ENCODE measurements at places on chromosomes 3 and 15.
A peak's percentile ranks its signal among the peaks of the same experiment; 100 is the strongest.

- no peak for DNase-seq
These were observed 589.2 kb downstream of the ROBO1 start for GRCh38 chr3:79178471-79179180.

DNA sequence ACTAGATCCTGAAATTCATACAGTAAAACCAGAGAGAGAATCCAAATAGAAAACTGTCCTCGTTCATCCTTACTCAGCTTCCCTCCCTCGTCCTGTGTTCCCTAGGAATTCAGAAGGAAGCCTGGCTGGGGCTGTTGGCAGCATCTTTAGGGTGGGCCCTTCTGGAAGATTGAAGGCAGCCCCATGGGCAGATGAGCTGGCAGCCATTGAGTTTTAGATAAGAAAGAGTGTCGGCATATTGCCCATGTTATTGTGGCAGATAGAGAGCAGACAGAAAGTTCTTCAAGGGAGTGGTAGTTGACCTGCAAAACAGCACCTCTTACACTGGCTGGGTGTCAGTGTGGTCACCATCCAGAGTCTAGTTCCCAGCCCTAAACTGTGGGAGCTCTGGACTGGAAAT, 23.5 kb downstream of the TMOD2 start:
- DNase-seq: no peak

- DNase-seq: no peak
These were observed 165.2 kb upstream of the ROPN1 start for GRCh38 chr3:124156866-124157712.

DNA sequence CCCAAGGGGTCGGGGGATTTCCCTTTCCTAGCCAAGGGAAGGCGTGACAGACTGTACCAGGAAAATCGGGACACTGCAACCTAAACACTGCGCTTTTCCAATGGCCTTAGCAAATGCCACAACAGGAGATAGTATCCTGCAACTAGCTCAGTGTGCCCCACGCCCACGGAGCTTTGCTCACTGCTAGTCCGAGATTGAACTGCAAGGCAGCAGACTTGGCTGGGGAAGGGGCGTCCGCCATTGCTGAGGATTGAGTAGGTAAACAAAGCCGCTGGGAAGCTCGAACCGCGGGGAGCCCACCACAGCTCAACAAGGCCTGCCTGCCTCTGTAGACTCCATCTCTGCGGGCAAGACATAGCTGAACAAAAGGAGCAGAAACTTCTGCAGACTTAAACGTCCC, 72.3 kb upstream of the THRB start:
- DNase-seq: no peak

GRCh38 chr3:3765661-3766060, 33.6 kb upstream of the LRRN1 start:
- DNase-seq: no peak

- peak; percentile 45 for DNase-seq
These were observed 556.2 kb upstream of the CBLB start for GRCh38 chr3:106425026-106425425.

GRCh38 chr3:133869586-133869985, 26.1 kb downstream of the RAB6B start:
- no peak for DNase-seq

GRCh38 chr3:65210026-65210814, 522.4 kb upstream of the ADAMTS9 start:
- DNase-seq: peak; percentile 12

- DNase-seq: no peak
These were observed 47.8 kb downstream of the ATP2B2 start for GRCh38 chr3:10457560-10457959.

- no peak for DNase-seq
These were observed 21.7 kb downstream of the ALS2CL start for GRCh38 chr3:46671541-46672348.

- no peak for DNase-seq
These were observed 29.7 kb upstream of the NR2F2 start for GRCh38 chr15:96300836-96301235.

GRCh38 chr3:155517903-155518302, 224.4 kb upstream of the STRIT1 start:
- DNase-seq: no peak

DNA sequence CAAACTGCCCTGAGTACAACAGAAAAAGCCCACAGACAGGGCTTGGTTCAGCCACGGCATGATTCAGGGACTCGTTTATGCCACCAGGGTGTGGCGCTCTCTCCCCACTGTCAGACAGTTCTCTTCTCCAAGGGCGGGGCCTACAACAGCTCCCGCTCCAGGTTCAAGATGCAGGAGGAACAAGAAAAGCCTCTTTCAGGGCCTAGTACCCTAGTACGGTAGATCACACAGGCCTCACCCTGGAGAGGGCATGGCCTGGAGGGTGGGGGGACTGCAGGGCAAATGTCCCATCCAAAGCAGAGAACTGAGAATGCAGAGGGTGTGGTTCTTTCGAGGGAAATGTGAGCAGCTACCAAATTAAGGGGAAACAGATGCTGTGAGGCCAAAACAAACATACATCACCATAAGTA, 12.0 kb downstream of the MESD start:
- peak; percentile 74 for DNase-seq

GRCh38 chr15:62795171-62795570, 247.4 kb upstream of the TPM1 start:
- no peak for DNase-seq

- no peak for DNase-seq
These were observed 120.8 kb upstream of the UMPS start for GRCh38 chr3:124609402-124609801.

DNA sequence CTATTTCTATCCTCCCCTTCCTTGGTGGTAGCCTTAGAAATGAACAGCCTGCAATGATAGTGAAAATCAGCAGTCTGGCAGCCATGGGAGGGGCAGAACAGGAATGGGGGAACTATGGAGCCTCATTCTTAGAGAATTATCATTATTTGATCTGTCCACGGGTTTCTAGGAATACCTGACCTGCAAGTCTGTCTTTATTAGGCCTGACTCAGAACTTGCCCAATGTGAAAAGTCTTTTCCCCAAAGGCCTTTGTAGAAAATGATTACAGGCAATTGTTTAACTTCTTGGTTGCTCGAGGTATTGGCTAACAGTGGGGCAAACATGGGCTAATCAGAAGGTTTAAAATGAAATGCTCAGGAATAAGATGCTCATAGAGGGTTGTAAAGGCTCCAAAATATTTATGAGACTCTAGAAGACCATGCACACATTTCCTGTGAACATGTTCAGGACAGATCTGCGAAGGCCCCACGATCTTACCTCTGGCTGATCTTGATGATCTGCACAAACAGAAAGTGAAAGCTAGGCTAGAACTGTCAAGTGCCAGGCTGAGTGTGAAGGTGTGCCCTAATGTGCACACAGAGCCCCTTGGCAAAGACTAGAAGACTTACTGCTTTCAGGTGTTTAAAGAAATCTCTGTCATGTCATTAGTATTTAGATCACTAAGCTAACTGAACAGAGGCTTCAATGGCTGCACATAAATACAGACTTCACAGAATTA, 39.6 kb upstream of the LAMP3 start:
- no peak for DNase-seq

GRCh38 chr15:38216763-38217162, 35.9 kb upstream of the SPRED1 start:
- no peak for DNase-seq

DNA sequence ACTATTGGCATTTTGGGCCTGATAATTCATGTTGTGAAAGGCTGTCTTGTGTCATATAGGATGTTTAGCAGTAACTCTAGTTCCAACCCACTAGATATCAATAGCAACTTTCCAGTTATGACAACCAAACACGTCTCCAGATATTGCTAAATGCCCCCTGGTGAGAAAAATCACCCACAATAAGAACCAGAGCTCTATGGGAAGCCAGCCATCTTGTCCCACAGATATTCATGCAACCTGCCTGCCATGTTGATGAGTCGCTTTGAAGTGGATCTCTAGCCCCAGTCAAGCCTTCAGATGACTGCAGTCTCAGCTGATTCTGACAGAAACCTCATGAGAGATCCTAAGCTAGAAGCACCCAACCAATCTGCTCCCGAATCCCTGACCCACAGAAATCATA, 5.6 kb upstream of the TNIK start:
- no peak for DNase-seq

DNA sequence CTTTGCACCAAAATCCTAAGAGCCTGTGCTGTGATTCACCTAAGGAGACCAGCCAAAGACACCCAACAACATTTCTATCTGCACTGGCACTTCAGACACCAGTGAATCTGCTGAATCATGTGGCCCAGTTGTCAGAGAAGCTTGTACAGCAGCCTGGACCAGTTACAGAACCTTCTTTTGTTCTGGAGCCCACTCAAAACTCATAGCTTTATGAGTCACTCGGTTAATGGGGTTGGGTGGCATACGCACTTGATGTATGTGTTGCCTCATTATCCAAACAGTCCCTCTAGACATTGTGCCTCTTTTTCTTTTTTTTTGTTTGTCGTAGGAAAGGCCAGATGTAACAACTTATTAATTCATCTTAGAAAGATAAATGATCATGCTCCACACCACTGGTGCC, 25.6 kb upstream of the GOLGA6L2 start:
- no peak for DNase-seq

DNA sequence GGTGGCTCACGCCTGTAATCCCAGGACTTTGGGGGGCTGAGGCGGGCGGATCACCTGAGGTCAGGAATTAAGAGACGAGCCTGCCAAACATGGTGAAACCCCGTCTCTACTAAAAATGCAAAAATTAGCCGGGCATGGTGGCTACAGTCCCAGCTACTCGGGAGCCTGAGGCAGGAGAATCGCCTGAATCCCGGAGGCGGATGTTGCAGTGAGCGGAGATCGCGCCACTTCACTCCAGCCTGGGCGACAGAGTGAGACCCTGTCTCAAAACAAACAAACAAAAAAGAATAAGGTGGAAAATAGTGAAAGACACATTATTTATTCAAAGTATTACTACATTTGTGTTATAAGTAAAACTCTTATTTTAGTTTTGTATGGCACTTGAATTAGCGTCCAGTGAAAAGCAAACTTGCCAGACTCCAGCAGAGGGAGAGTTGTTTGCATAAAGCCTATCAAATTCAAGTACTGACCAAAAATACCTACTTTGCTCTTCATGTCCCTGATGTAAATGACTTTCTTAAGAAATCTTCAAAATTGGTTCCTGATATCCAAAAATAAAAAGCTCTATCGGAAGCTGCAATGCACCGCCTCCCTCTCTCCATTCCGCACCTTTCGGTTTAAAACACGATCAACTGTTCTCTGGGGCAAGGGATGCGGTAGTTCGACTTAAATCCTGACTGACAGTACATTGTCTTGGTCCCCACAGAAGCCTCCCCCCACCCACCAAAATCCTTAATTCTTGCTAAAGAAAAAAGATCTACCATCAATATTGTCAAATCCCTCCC, 1.2 kb downstream of the TRPM7 start:
- DNase-seq: no peak

DNA sequence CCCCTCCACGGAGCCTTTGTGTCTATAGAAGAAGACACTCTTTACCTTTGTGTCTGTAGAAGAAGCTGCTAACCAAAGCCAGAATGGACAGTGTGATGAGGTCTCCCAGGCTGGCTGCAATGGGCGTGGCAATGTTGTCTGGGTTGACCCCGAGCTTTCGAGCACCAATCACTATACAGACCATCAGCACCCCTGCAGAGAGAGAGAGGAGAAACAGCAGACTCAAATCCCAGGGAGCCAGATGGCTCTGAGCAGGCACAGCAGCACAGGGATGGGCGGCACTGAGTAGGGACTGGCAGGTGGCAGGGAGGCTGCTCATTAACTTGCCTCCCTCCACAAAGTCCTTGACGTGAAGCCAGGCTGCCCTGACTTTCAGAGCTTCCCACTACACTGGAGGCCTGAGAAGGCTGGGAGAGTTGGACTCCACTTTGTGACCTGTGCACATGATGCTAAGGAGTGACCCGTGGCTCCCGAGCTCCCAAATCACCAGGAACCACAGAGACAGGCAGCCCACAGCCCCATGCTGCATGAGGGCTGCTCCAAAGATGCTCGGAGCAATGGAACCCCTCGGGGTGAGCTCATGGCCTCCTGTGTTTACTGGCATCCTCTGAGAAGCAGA, 53.9 kb downstream of the ROPN1B start:
- DNase-seq: no peak

DNA sequence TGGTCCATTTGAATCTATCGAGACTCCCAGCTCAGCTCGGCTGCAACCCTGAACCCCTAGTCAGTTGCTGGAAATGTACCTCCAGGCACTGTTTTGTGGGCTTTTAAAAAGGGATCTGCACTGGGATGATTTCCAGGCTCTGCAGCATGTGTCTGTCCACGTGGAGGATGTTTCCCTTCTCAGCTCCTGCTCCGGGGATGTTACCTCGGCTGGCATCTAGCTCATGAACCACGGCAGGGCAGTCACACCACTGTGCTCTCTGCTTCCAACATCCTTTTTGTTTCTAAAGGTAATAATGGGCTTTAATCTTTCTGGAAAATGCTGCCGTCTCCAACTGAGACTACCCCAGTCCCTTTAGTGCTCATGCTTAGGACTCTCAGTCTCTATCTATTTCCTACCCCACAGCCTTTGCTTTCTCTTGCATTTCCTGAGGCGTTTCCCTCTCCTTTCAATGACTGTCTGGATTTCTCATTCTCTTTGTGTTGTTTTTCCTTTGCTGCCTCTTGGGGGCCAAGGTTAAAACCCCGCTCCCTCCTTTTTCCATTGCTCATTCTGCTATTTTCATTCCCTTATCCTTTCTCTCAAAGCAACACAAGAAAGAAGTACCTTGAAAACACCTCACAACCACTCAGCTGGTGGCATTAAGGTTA, 42.9 kb upstream of the AKAP13 start:
- DNase-seq: no peak

DNA sequence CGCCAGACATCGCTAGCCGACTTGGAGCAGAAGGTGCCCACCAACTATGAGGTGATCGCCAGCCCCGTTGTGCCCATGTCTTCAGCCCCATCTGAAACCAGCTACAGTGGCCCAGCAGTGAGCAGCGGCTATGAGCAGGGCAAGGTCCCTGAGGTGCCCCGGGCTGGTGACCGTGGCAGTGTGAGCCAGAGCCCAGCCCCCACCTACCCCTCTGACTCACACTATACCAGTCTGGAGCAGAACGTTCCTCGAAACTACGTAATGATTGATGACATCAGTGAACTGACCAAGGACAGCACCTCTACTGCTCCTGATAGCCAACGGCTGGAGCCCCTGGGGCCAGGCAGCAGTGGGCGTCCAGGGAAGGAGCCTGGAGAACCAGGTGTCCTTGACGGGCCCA, 12.9 kb upstream of the APEH start:
- no peak for DNase-seq

- no peak for DNase-seq
These were observed 118.5 kb upstream of the SAMMSON start for GRCh38 chr3:69881051-69881450.

DNA sequence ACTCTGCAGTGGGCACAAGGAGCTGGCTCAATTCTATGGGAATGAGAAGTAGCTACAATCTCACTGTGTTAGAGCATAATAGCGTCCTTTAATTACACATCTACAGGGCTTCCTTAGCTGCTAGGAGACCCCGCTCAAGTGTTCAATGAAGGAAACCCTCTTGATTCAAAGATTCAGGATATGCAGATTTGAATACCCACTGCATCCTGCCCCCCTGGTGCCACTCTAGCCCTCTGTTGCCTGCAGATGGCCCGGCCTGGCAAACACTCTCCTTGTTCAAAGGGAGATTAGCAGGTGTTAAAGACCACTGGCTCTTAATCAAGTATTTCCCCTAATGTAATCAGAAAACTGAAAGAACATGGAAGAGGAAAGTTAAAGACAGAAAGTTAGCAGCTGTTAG, 356.6 kb downstream of the VGLL3 start:
- DNase-seq: no peak
